Pons (tissue), 1 donor: ENCODE measurements at places on chromosomes 12 and 14.

DNA sequence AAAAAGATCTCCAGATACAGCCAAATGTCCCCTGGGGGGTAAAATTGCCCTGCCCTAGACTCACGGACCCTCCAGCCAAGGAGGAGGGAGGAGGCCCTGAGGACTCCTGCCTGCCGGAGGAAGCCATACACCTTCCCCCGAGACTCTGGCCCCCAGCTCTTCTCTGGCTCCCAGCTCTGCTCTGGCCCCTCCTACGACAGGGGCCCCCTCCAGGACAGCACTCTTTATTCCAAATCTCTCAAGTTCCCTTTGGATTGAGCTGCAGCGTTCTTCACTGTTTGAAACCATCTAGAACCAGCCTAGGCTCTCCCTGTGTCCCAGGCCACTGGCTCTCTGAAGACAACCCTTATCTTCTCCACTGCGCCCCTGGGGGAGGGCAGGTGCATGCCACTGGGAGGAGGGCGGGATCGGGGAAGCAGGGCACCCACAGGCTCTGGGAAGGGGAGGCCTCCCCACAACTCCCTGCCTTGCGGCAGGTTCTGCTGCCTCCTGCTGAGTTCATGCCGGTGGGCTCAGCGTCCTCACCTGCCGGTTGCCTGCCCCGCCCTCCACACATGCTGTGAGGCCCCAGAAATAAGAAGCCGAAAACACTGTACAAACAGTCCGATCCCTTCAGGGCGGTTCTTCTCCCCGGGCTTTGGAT lies 112.7 kb downstream of the DICER1 start:
- no peak for DNase-seq

GRCh38 chr12:131773582-131774221 lies 54.5 kb upstream of the MMP17 start:
- peak; percentile 13 for DNase-seq

GRCh38 chr12:91210144-91210543 lies 27.5 kb upstream of the DCN start:
- DNase-seq, result no peak

- no peak for DNase-seq
These were observed 34.4 kb downstream of the ITPR2 start for GRCh38 chr12:26798640-26799039.

DNA sequence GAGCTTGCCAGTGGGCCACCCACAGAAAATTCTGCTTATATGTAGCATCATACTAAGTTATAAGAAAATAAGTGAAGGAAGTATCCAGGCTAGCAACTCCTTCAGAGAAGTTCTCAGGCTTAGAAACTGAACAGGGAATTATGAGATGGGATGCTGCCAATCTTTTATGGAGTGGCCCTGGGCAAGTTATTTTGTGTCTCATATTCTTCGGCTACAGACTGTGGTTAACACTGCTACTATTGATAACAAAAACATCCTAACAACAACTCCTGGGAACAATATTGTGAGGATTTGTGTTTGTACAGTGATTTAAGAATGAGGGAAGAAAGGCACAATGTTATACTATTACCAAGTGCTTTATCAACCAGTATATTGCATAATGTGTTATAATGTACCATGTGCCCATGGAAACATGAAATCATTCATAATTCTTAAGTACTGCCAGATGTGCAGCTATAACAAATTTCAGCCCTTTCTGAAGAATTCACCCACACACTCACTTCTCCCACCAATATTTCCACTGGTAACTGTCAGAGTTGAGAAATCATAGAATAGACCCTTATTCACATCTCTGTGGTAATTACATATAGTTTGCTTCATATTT lies 113.3 kb upstream of the SOX5 start:
- DNase-seq, result no peak

GRCh38 chr12:6626654-6627283 lies 9.0 kb downstream of the LPAR5 start:
- no peak for DNase-seq

DNA sequence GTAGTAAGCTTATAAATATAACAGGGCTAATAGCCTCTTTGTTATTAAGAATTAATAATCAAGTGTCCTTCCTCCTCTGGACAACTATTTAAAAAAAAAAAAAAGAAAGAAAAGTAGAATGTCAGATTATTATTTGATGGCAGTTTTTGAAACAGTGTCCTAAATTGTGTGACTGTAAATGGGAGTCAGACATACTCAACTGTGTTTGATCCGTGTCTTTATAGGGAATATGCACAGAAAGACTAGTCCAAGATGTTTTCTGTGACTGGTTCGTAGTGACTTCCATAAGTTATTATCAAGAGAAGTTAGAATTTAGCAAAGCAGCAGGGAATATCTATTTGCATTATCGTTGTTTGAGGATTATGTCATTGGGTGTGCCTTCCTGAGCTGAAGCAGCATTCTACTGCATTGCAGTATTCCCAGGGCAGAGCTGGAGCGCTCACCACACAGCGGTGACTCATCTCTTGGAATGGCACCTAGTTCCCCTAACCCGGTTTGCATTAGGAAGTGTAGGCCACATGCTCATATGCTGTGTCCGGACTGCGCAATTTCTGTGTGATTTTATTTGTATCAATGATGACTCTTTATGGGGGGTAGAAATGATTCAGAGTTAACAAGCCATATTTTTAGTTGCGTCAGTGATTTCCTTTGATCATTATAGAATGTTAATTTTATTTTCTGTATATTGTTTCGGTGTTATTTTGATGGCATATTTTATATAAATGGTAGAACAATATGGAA lies 7.9 kb downstream of the DYNC1H1 start:
- peak; percentile 72 for DNase-seq

- DNase-seq, result peak; percentile 90
These were observed 5.3 kb upstream of the ACACB start for GRCh38 chr12:109110988-109111495.

GRCh38 chr12:2457215-2457932 lies 337.4 kb upstream of the FKBP4 start:
- DNase-seq, result no peak

DNA sequence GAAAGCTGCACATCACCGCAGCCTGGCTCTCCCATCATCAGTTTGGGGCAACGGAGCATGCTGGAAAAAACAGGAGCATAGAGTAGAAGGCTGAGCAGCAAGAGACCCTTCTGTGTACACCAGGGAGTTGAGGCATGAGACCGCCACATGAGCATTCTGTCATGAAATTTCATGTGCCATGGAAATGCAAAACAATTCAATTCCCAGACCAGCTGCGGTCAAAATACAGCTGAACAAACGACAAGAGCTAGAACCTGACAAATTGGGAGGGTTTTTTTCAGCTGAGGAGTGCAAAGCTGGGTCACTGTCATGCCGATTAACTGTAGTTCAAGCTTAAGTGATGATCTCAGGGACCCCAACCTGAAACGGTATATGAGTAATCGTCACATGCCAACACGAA lies 37.1 kb downstream of the TMEM30B start:
- DNase-seq, result no peak
